ENCODE measurements at places on chromosomes 12 and 14.

GRCh38 chr12:21509768-21510167 lies 8.2 kb downstream of the GOLT1B start:
- DNase-seq, result no peak

DNA sequence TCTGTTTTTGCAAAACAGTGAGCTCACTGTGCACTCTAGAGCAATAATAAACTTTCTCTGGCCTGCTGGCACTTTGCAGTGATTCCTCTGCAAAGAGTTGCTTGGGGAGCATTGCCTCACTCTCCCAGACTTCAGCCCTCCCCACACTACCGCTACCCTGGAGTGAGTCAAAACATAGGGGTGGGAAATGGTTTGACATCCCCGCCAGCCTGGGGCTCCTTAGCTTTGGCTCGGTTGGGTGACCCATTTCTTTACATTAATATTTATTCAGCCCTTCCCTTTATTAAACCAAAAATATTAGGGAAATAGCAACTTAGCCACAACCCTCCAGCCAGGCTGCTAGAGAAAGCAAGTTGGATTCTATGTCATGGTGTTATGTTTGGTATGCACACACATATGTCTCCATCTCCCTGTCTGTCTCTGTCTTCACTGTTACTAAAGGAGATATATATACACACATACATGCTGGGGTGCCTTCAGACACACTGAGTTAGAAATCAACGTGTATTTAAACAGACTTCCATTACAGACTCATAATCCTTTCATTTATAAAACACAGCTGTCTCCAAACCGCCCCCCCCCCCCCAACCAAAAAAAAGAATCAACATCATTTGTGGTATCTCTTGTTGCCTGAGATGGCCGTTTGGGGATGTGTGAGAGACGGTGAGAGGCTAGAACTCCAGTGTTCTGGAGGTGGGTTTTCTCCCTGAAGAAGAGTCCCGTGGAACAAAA lies 3.4 kb upstream of the IRF2BPL start:
- DNase-seq, result no peak

GRCh38 chr12:19910681-19911080 lies 457.7 kb upstream of the PDE3A start:
- DNase-seq, result no peak

- DNase-seq, result no peak
Measured at GRCh38 chr14:52825085-52825484, 33.7 kb upstream of the GNPNAT1 start.

DNA sequence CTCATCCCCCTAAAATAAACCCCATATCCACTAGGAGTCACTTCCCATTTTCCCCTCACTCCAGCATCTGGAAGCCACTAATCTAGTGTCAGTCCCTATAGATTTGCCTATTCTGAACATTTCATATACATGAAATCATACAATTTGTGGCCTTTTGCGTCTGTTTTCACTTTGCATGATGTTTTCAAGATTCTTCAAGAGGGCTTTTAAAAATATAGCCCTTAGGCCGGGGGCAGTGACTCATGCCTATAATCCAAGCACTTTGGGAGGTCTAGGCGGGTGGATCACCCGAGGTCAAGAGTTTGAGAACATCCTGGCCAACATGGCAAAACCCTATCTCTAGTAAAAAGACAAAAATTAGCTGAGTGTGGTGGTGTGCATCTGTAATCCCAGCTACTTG lies 104.7 kb downstream of the VEZT start:
- DNase-seq, result no peak

DNA sequence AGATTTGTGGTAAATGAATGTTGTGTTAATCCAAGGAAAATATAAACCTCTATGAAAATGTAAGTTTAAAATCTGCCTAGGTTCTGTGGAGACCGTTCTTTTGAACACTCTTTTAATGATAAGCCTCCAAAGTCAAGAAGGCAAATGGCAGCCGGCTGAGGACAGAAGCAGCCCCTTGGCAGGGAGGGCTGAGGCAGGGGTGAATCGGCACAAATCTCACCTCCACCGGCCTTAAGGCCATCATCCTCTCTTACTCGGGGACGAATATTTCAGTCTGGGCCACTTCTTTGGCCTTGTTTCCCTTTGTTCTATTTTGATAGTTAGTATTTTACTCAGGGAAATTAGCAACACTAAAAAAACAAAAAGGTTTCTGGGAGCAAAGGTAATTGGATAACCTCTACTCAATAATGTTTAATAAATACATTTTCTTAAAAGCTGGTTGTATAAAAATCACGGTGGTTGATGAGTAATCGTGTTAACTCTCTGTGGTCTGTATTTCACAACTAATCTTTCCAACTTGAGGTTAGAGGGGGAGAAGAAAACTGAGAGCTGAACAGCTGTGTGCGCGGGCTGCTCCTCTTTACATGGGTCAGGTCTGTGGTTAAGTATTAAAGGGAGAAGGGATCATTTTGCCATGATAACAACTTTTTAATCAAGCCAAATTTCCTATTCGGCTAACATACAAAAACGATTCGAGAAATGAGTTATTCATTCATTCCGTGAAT lies 18.6 kb downstream of the LGMN start:
- no peak for DNase-seq

GRCh38 chr14:103314496-103315277 lies 19.4 kb upstream of the EIF5 start:
- no peak for DNase-seq

GRCh38 chr12:71727958-71728357 lies 26.7 kb upstream of the RAB21 start:
- DNase-seq, result no peak

GRCh38 chr14:64689289-64689688 lies 14.9 kb upstream of the PLEKHG3 start:
- DNase-seq, result no peak

DNA sequence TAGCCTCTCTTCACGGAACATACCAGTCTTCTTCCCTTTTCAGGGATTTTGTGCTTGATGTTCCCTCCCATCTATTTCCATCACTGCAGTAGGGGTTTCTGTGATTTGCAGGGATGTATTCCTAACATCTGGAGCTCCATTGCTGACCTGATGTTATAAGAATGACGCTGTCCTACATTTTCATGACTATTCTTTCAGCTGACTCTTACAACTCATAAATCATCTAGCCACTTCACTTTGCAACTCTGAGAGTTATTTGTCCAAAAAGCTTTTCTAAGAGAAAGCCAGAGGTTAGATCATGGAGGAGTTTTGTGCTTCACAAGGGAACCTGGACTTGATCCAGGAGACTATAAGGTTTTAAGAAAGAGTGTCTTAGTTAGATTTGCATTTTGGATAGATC lies 116.6 kb upstream of the FAR2 start:
- DNase-seq, result no peak

GRCh38 chr14:19974844-19975243 lies 547 bp upstream of the OR4K15 start:
- DNase-seq, result no peak

DNA sequence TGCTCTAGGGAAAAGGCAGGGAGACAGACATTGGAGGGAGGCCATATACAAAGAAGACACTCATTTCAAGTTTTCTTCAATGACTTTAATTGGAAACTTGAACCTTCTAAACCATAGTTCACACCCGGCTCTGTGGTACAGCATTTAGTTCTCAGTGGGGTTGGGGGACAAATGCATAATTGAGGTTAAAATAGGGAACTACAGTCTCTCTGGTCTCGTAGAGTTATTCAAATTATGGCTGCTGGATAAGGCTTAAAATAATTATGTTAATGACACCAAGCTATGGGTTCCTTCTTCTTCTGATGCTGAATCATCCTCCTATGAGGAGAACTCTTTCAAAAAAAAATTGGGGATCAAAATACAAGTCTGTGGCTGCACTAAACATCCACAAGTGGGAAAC lies 3.8 kb upstream of the RPAP3 start:
- DNase-seq, result no peak

GRCh38 chr12:112167031-112167461 lies 41.7 kb downstream of the TRAFD1 start:
- no peak for DNase-seq

DNA sequence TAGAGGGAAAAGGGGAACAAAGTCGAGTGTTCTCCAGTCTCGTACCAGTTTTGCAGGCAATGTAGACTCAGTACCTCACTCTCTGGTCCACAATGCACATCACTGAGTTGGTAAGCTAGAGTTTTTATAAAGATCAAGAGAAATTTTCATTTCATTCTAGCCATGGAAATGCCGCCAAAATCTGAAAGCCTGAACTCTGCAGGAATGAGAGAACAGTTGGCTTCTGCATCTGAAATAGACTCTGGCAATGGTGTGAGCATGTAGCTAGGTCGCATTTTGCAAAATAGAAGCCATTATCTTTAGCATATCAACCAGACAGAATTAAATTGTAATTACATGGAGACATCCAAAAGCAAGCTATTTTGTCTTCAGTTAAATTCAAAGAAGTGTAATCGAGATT lies 381.0 kb downstream of the NOVA1 start:
- no peak for DNase-seq

DNA sequence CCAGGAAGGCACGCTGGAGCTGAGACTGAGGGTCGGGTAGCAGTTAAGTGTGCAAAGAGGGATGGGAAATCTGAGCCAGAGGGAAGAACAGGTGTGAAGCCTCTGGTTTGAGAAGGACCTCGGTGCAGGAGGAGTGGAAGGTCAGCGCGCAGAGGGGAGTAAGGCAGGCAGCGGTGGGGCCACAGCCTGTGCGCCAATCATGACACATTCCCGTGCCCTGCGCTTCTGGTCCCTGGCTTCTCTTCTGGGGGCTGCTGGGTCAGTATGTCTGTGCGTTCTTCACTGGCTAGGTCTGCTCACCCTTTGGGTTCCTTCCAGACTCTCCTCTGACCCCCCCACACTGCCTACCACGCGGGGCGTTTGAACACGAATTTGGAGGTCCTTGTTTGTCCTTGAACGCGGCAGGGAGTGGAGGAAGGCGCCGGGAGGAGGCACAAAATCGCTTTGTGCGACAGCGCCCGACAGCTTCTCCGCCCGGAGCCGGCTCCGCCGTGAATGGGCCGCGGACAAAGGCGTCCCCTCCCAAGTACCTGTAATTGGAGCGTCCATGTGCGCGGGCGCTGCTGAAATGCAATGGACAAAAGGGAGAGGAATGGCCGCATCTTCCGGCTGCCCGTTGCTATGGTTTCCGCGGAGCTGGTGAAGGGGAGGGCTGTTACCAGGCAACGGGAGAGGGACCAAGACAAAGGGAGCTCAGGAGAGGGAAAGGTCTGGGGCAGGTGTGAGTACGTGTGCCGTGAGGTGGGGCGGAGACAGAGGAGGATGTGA lies 207.2 kb upstream of the SRRM4 start:
- no peak for DNase-seq

DNA sequence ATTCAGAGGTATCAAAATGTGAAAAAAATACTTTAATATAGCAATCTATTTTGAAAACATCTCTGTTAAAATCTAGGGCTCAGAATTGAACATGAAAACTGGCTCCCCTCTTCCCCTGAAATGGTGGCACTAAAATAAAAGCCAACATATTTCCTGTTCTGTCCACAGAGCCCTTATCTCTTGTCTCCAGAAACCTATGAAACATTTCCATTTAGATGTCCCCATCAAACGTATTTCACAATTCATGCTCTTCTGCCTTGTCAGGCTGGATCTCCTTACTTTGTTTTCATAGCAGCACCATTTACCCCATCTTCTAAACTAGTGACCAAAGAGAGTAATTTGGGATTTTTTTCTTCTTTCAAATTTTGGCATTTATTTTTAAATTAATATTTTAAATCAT lies 42.4 kb downstream of the PDE3A start:
- DNase-seq, result no peak

DNA sequence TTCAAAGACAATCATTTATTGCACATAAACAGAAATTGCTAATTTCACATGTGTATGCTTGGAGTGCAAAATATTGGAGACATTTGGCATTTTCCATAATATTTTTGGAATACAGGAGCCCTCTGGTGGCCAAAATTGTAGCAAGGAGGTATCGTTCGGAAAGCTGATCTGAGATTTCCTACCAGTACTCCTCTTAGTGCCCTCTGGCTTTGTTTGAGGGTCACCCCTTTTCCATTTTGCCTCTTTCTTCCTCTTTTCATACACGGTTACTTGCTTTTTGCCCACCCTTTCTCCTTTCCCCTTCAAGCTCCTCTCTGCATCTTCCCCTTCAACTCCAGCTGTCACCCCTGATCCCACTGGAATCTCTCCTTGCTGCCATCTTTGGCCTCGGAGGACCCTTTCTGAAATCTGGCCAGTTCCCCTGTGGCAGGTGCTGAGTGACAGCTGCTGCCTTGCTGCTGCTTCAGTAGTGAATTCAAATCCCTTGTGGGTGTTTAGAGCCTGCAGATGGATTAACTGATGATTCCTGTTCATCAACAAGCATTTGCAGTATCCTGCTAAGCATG lies 164.6 kb upstream of the PARP11 start:
- DNase-seq, result no peak

GRCh38 chr12:89829434-89829975 lies 120.9 kb upstream of the ATP2B1 start:
- DNase-seq, result no peak

- DNase-seq, result no peak
Measured at GRCh38 chr12:11307143-11307542, 3.1 kb downstream of the PRB4 start.

DNA sequence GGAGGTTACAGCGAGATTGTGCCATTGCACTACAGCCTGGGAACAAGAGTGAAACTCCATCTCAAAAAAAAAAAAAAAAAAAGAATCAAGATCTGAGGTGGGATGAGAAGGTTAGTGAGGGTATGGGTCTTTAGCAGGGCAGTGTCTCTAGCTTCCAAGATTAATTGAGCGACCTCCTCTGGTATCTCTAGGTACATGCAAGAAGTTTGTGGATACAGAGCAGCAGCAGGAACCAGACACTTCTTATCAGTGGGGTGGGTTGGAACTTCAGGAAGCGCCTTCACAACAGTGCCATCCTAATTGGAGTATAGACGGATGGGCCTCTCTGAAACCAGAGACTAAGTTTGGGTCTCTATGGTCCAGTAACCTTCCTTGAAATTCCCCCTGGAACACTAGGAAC lies 51.9 kb upstream of the CISTR start:
- no peak for DNase-seq

GRCh38 chr14:89912221-89912620 lies 42.3 kb downstream of the EFCAB11 start:
- no peak for DNase-seq

GRCh38 chr12:19894803-19895202 lies 455.5 kb downstream of the AEBP2 start:
- DNase-seq, result no peak
